ENCODE measurements at places on chromosomes 7 and 10.

DNA sequence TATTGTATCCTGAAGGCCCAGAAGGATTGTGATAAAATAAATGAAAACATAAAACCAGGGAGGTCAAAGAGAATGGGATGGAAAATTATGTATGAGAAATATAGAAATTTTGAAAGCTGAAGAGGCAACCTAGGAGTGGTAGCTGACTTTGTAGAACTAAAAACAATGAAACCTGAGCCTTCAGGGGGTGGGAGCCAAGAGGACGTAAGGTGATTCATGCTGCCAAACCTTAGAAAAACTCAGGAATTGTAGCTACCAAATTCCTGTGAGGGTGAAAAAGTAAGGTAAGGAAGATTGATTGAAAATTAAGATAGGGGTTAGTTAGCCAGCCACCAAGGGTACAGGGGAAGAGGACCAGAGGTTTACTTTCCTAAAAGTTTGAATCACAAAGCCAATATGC lies 213.2 kb downstream of the KCND2 start:
- no peak for DNase-seq

GRCh38 chr7:107596881-107597581 lies 17.0 kb downstream of the BCAP29 start:
- no peak for DNase-seq

DNA sequence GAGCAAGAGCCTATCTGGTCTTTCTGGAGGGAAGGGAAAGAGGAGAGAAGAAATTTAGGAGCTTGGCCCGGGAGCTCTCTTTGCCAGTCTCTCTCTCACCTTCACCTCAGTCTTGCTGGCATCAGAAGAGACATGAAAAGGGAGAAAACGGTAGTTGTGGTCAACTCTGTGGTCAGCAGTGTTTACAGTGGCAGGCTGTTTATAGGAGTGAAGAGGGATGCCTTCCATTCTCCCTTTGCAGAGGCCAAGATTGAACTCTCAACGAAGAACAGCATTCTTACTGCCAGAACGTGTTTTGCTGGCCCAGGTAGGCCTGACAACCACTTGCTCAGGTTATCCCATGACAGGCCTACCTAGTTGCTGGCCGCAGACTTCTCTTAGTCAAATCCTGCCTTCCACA lies 133.3 kb downstream of the CCDC3 start:
- no peak for DNase-seq

DNA sequence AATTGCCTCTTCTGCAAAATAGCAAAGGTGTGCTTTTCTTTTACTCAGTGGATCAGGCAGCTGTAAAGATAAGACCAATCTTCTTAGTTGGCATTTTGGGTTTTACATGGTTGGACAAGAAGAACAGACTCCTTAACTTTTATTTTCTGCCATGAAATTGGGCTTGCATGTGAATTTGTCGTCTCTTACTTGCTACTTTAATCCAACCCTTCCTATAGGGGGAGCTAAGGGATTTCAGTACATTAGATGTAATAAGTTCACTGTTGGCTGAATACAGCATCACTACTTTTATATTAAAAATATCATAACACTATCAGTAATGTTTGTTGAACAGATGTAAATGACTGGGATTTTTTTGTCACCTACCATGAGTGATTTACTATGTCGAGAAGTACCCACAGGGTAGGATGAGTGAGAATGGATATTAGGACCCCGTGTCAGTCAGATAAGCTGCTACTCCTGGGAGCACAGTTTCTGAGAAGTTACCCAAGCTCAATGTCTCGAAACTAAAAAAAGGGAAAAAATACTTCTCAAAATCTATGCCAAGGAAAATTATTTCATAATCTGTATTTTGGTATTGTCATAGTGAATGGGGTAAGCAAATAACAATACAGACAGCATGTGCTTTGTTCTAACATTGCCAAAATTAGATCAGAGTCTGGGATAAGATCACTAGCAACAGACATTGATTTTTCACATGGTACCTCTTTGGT lies 127.4 kb upstream of the AGR3 start:
- no peak for DNase-seq

DNA sequence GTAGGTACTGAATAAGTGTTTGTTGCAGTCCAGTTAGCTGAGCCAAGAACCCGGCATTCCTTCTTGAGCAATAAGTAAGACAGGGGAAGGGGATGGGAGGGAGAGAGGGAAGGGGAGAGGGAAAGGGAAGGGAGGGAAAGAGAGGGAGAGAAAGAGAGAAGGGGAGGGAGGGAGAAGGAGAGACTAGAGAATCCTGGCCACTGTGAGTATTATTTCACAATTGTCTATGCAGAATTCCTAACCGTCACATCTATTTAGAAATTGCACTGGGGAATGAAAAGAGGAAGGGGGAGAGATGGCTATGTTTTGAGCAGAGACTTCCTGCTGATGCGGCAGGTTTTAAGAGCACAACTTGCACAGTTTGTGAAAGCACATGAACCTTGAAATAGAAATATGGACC lies 251.4 kb upstream of the ZMIZ1 start:
- DNase-seq, result no peak

GRCh38 chr10:70201105-70201504 lies 30.8 kb upstream of the SAR1A start:
- no peak for DNase-seq

DNA sequence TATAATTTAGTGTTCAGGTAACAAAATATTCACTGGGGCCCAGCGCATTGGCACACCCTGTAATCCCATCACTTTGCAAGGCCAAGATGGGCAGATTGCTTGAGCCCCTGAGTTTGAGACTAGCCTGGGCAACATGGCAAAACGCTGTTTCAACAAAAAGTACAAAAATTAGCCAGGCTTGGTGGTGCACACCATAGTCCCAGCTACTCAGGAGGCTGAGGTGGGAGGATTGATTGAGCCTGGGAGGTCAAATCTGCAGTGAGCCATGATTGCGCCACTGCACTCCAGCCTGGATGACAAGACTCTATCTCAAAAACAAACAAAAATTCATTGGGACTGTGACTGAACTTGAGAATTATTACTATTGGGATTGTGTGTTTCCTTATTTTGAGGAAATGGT lies 40.4 kb upstream of the TRUB1 start:
- no peak for DNase-seq

DNA sequence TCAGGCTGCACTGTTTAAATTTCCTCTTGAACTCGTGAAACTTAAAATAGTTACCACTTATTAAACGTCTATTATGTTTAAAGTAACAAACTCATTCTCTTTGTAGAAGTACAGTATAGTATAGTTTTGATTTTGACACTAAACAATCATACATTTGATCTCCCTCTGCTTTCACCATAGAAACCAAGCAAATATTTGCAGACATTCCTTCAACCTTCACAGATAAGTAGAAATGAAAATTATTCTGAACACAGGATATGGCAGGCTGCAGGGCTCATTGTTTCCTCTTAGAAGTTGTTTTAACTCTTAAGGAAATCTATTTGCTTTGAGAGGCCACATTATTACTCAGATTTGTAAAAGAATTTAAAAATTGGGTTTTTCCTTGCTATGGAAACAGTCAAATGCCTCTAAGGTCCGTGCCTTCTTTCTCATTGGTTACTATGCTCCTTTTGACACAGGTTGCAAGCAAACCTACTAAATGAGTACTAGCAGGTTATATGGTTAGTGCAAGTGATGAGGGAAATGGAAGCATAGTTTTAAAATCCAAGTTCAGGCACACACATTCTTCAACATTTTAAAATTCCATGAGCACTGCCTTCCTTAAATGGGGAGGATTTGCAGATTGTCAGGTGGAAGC lies 92.8 kb upstream of the FAM133B start:
- no peak for DNase-seq

DNA sequence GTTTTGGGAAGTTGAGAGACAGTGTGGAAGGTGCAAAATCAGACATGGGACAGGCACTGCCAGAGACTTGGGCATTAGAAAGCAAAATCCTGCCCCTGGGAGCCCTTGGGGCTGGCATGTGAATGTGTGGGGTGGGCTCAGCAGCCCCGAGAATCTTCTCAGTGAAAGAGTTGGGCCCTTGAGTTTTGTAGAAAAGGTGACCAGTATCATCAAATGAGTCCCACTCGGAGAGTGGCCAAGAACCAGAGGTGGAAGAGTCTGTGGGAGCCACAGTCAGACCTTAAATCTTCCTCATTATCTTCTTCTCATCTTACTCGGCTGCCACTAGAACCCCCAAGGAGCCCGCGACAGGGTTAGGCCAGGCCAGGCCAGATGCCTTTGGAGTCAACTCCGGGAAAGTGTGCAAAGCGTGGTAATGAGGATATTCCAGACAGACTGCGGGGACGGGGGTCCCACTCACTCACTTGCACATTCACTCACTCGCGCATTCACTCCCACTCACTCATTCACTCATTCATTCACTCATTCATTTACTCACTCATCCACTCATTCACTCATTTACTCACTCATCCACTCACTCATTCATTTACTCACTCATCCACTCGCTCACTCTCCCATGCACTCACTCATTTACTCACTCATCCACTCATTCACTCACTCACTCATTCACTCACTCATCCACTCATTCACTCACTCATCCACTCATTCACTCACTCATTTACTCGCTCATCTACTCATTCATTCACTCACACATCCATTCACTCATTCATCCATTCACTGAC lies 74.9 kb downstream of the CARD11 start:
- DNase-seq, result no peak

DNA sequence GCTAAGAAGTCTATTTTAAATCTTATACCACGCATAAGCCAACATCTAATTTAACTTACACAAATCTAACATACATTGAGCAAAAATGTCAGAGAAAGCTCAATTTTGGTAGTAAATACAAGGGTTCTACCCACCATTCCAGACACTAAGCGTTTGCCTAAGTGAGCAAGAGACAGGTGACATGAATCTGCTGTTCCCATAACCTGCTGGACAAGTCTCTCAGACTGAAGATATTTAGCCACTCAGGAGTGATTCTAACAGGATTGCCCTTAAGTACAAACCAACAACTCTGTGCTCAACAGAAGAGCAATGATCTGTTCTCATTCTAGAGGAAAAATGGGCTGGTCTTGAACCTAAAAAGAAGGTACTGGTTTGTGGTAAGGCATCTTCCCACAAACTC lies 18.8 kb downstream of the EZH2 start:
- no peak for DNase-seq

GRCh38 chr10:117226813-117227451 lies 14.0 kb upstream of the SLC18A2 start:
- DNase-seq, result no peak

Measured in effector CD4-positive, alpha-beta T cell (primary cell).